ENCODE measurements at places on chromosomes 5 and 9. TPM values are rescaled to one million over a fixed set of nuclear protein-coding genes. Genes with fewer than 3 reads are reported as not detected.

Gene FCHSD1
- total RNA-seq, result 14.4 TPM

Gene LCN9
- total RNA-seq, result not detected

Gene HTR4
- total RNA-seq, result 0.26 TPM

Gene CTXN3
- 1.1 TPM for total RNA-seq

Gene PCDHGB6
- total RNA-seq, result 12.0 TPM

DNA sequence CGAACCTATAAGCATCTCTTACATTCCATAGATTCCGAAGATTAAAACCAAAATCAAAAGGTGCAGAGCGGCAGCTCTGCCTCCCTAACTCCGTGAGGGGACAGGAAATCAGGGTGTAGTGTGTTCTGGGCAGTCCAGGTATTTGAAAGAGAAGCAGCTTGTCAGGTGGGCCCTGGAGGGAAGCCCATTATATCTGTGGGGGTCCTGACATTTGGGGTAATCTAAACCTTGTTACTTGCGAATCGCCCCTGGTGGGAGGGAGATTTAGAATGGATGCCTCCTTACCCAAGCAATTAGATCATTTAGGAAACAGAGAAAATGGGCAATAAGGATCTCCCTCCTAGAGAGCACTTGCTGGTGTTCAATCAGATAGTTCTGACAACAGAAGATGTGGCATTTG is 126.9 kb downstream of the EFNA5 start:
- no peak for DNase-seq

DNA sequence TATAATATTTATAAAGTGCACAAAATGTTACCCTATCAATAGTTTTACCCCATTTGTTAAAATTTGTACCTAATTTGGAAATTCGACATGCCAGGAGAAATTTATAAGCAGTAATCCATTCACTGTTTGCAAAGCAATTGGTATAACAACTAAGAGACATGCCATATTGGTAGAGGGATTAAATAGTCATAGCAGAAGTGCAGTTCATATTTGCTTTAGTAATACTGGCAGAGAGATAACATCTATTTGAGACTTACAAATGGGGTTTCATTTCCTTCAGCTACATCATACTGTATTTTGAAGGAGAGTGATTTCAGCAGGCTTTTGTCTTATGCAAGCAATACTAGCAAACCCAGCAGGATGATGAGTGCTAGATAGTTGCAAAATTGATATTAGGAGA is 610.4 kb upstream of the CDH10 start:
- DNase-seq, result no peak

DNA sequence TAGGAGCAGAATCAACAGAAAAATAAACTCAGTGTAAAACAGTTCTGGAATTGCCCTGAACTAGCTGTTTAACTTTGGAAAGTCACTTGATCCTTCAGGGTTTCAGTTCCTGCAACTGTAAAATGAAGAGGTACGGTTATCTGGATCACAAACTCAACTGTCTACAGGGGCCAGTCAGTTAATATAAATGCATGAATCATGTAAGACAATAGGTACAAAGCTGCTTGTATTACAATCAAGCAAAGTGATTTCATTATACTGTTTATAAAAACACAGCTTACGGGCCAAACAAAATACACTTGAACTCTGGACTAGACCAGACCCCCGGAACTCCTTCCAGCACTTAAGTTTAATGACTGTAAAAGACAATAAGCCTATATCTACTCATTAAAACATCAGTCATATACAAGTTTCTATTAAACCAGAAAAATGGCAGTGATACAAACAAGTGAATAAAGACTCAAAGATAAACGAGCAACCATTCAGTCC is 73.0 kb downstream of the MRPS27 start:
- no peak for DNase-seq

DNA sequence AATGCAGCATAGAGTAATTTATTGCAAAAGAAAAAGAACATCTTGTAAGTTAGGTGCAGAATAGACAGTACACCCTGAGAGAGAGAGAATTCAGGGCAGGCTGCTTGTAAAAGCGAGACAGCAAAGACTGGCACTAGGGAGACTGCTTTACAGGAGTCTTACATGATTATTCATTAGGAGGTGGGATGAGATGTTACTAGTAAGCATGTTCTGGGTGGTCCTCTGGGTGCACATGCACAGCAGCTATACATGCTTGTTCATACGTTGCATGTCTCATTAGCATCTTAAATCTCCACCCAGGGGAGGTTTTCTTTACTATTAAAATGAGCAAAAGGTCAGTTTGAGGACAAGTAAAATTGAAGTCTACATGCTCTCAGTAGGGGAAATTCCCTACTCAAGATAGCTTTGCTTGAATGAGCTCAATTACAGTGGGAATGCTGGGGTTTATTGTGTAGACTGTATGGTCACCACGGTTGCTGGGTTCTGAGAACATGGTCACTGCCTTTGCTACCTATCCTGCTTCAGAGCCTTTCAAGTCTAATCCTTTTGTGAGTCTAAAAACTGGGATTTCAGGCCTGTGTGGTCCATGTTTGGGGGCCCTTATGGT is 60.6 kb downstream of the RGS7BP start:
- DNase-seq, result no peak

GRCh38 chr9:27362447-27363210 is 65.7 kb upstream of the EQTN start:
- DNase-seq, result no peak

DNA sequence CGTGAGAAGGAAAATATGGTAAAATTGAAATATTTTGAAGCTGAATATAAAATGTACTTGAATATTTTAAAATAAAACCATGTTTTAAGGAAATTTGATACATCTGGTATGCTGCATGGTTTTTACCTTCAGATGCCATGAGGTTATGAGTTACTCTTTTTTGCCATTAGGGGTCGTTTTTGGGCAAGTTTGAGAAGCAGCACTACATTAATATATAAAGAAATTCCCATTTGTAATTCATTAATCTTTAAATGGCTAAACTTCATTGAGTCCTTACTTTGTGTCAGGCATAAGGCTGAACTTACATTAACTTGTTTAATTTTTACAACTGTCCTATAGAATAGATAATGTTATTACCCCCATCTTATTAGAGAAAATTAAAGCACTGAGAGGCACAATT is 152.3 kb downstream of the KDM4C start:
- no peak for DNase-seq

GRCh38 chr9:17555362-17556054 is 23.4 kb upstream of the SH3GL2 start:
- DNase-seq, result no peak

GRCh38 chr5:154095904-154096303 is 57.1 kb downstream of the MFAP3 start:
- DNase-seq, result no peak

DNA sequence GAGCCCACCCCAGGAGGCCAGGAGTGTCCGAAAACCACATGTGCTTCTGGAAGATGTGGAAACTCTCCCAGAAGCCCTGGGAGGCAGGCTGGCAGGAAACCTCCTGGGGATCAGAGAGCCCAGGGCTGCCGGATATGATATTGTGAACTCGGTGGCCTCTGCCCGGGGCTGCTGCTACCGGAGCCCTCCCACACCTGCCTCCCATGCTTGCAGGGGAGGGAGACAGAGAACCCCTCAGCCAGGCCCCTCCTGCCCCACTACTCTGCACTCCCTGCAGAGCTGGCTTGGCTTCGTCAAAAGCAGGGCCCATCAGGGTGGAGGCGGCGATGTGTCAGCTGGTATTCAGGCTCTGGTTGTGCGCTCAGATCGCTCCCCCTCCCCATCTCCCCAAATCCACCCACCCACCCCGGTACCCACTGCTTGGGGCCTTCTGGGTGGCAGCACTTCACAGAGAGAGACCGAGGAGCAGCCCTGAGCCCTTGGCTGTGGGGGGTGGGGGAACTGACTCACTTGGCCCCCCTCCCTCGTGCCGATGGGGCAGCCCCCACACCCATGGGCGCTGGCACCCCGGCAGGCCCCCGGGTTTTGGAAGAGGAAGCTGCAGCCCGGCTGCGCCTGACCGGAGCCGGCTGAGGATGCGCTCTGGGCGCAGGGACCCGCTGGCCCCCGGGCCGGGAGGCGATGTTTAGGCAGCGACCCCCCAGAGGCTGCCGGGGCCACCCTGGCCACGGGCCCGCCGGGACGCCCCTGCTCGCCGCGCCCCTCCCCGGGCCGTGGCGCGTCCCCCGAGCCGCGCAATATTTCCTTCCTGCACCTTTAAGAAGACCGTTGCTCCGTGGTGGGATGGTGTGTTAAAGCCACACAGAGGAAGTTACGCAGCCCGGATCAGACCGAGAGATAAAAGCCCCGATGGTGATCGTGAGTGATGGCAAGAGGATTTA is 786 bp upstream of the NTNG2 start:
- no peak for DNase-seq

GRCh38 chr9:89794918-89795317 is 190.1 kb downstream of the GADD45G start:
- no peak for DNase-seq
